ENCODE measurements at places on chromosomes 7 and 10.

DNA sequence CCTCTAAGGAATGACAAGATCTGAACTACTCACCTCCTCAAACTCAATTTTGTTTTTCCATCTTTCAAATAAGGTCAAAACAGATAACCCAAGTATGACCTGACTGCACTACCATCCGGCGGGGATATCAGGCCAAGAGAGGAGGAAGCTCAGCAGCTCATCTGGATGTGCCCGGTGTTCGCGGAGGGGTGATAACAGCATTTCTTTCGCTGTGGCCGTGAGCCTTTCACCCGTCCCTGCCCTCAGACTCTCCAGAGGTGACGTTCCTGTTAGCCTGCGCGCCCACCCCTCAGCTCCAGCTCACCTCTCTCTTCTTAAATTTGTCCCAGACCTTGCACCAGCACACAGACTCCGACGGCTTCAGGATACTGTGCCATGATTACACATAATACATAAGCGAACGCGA is 526 bp downstream of the ZNF248 start:
- H3K27ac ChIP-seq = peak overlapping the region; percentile 23
- no peaks in the 10 kb centered on the region for H3K36me3 ChIP-seq
- H3K27me3 ChIP-seq = no peaks in the 10 kb centered on the region
- H3K4me3 ChIP-seq = peak overlapping the region; percentile 89
- H3K4me1 ChIP-seq = no peaks in the 10 kb centered on the region
- DNase-seq = peak; percentile 50

GRCh38 chr7:34260279-34260678 is 354.9 kb downstream of the BMPER start:
- no peak overlapping the region for H3K27ac ChIP-seq
- H3K27me3 ChIP-seq = no peaks in the 10 kb centered on the region
- H3K4me1 ChIP-seq = no peaks in the 10 kb centered on the region
- no peak overlapping the region for H3K4me3 ChIP-seq
- peak; percentile 38 for DNase-seq

DNA sequence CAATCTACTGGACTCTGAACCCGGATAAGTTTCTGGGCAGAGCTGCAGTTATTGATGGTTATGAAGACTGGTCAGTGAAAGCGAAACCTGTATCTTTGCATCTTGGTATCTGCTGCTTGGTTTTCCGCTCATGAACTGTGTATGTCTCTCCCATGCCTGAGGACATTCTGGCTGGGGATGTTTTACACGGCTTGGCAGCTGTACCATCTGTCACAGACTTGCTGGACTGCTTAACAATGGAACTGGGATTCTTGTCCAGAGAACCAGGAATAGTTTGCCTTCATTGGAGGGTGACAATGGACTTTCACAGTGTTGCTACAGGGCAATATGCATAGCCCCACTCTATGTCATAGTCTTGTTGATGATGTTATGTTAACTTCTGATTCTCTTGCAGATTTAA is 119.9 kb upstream of the TMEM106B start:
- no peak for DNase-seq
- no peak overlapping the region for H3K4me3 ChIP-seq
- H3K27ac ChIP-seq = no peak overlapping the region
- H3K36me3 ChIP-seq = no peaks in the 10 kb centered on the region

DNA sequence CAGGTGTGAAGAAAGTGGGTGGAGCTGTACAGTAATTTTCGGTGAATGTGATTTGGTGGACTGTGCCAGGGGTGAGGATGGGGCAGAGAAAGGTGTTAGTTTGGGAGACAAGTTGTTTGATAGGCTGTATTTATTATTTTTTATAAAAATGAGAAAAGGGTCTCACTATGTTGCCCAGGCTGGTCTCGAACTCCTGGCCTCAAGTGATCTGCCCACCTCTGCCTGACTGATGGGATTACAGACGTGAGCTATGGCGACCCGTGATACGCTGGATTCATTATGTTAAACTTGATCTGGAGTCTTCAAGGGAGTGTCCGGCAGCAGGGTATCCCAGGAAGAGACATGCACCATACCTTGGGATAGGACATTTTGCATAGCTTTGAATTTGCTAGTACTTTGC is 1.3 kb downstream of the KAT6B start:
- H3K27me3 ChIP-seq = no peaks in the 10 kb centered on the region
- H3K4me3 ChIP-seq = no peak overlapping the region
- H3K27ac ChIP-seq = no peak overlapping the region
- peaks cover 1% of the 10 kb centered on the region for H3K36me3 ChIP-seq
- peaks cover 8% of the 10 kb centered on the region for H3K4me1 ChIP-seq
